ENCODE measurements at places on chromosomes 2 and 18.
A peak's percentile ranks its signal among the peaks of the same experiment; 100 is the strongest.

GRCh38 chr2:44286119-44286883 is 11.0 kb downstream of the SLC3A1 start:
- DNase-seq: no peak

DNA sequence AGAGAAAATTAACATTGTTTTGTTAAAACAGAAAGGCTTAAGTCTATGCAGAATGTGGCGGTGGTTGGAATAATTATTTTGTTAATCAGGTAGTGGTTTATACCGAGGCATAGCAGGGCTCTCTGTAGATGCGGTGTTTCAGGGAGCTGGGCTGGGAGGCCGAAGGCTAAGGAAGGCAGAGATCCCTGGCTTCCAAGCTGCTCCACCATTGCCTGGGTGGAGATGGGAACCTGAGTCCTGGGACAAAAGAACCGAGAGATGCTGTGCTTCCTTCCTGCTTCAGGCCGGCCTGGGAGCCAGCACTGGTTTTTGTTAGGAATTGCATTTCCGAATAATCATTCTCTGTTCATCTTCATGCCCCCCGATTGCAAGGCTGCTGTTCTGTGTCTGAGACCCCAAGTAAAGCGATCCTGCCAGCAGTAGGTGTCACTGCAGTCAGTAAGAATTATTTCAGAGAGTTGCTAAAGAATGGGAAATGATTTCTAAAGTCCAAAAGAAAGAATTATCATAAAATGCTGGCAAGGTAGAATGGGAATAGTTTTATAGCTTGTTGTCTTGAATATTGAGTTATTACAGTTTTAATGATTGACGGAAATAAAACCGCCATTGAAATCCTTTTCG is 824.9 kb downstream of the GALR1 start:
- DNase-seq: no peak

- no peak for DNase-seq
Observed at GRCh38 chr18:9097349-9097748, 5.2 kb upstream of the NDUFV2 start.

DNA sequence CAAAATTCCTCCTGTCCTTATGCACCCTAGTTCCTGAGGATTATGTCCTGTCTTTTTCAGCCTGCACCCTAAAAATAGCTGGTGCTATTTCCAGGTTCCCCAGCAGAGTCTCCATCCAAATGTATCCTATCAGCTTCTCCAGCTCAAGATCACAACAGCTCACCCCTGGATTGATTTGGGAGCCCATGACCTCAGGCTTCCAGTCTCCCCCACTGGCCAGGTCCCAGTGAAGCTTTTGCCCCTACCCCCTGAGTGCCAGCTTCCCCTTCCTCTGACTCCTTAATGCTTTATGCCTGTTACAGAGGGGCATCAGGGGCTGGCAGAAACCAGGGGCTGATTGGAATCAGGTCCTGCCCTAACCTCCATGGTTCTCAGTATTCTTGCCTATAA is 76.9 kb upstream of the DAPL1 start:
- no peak for DNase-seq

GRCh38 chr2:190677255-190677654 is 28.4 kb downstream of the NAB1 start:
- no peak for DNase-seq

DNA sequence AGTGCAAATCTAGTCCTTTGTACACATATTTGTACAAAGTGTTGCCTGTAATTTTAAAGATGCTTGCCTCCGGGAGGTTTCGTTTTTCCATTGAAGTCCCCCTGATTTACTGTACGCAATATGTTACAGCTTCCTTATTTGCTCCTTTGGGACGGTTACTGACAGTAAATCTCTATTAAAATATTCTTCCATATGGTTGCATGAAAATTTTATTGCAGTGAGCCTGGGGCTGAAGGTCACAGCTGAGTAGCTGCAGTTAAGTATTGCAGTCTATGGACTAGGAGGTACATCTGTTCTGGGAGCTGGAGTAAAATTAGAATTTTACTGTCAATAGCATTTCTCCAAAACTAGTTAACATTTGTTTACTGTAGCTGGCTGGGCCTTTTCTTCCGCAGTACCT is 119.2 kb downstream of the ETAA1 start:
- DNase-seq: no peak

DNA sequence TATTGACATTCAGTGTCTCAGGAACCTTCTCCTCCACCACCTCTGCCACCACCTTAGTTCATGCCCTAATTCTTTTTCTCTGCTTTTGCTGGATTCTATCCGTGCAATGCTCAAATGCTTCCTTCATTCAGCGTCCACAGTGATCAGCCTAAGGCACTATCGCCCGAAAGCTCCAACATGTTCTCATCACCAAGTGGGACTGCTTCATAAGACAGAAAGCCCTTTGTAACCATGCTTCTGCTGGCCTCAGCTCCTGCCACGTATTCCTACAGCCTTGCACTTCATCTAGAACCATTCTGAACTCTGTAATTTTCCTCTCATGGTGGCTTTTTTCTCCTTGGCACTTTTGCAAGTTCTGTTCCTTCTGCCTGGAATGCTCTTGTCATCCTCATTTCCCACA is 222.9 kb downstream of the HNMT start:
- no peak for DNase-seq

DNA sequence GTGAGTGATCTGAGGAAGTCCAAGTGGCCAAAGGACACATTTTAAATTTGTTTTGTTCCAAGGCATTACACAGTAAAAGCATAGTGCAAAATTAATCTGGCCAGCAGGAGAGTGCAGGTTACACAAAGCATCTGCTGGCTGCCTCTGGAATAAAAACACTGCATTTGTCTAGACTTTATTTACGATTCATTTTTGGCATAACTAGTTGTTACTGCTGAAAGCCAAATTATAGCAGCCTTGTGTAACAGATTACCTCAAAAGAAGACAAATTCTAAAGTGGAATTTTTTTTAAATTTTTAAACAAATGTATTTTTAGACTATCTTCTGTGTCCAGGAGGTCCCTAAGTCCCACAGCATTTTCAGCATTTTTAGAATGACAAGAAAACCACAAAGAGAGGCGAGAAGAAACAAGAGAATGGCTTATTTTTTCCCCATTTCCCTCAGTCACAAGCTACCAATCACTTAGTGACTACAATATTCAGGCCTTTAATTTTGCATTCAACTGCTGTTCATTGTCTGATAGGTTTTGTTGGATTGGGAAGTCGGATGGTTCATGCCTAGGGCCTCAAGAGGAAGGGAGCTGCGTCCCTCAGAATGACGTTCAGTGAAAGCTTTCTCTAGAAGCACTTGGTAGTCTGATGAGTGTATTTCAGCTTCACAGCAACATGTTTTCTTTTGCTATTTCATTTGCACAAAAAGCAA is 46.0 kb downstream of the TMEFF2 start:
- DNase-seq: no peak

DNA sequence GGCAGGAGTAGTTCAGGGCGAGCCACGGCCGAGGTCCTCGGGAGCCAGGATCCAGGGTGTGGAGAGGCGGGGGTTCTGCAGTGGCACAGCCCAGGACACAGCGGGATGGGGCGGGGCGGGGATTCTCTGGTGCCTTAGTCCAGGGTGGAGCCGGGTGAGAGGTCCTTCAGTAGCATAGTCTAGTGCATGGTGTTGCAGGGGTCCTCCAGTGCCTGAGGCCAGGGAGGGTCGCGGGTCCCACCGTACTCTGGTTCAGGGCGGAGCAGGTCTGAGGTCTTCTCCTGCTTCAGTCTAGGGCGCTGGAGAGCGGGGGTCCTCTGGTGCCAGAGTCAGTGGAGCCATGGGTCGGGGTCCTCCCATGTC is 131.1 kb downstream of the CCDC74A start:
- DNase-seq: peak; percentile 66

DNA sequence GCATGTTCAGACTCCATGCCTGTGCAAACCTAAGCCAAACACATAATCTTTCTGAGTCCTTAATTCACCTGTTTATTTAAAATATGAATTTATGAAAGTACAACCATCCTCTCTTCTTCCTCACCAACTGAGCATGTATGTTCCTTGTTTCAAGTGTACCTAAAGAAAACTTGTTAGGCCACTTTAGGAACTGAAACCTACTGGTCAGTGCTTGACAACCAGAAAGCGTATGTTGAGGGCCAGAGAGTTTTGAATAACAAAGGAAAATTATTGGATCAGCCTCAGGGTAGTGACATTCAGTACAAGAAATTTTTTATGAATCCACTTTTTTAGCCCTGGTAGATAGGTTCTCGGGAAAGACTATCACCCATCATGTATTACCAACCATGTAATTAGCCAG is 847.6 kb upstream of the CELF4 start:
- DNase-seq: no peak

DNA sequence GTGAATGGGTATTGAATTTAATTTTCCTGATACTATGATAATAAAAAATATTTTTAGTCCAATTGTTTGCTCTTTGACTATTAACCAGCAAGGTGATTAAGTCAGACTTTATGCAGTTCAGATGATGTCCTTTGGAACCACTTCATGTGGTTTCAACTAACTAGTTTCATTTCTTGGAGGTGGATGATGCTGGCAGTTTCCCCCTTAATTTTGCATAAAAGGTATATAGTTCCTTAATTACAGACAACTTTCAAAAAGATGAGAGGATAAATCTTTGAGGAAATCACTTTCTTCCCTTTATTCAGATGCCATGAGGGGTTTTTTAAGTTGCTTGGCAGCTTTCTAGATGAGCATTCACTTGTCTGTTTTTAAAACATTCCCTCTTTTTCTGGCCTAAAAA is 223.1 kb downstream of the PHLPP1 start:
- DNase-seq: no peak

GRCh38 chr2:147227313-147227712 is 617.5 kb upstream of the ACVR2A start:
- DNase-seq: no peak

DNA sequence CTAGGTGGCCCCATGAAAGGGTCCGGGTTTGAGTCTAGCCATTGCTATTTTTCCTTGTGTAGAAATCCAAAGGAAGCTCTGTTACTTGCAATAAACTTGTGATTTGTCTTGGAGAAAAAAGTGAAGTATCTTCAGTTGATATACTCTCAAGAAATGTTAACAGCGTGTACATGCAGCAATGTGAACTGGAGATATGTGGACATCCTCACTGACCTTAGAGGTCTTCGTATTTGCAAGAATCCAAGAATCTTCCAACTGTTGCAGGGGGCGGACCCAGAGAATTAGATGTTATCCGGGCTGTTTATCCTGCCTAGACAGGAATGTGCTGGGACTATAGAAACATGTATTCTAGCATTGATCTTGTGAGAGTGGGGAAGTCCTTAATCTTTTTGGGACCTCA is 187.6 kb downstream of the KCNS3 start:
- DNase-seq: no peak

DNA sequence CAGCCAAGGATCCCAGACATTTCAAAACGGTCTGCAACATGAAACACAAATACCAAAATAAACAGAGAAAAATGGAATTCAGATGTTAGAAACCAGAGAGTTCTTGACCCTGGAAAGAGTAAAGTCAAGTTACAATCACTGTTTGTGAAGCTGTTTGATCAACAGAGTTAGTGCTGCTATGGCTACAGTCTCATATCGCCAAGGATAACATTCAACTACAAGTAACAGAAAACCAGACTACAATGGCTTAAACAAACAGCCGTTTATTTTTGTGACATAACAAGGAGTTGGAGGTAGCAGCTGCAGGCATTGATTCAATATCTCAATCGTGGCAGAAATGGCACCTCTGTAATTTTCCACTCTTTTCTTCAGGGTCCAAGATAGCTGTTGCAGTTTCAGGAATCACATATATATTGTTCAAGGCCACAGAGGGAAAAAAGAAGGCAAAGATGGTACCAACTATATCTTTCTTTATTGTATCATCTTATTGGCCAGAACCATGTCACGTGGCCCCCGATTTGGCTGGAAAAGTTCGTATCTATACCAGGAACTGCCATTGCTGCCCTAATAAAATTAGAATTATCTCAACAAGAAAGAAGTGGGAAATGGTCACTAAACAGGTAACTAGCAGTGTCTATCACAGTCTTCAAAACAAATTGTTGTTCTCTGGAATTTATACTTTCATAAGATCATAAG is 17.7 kb upstream of the HNRNPLL start:
- no peak for DNase-seq

- DNase-seq: no peak
Observed at GRCh38 chr2:43001055-43001378, 208.6 kb upstream of the HAAO start.

DNA sequence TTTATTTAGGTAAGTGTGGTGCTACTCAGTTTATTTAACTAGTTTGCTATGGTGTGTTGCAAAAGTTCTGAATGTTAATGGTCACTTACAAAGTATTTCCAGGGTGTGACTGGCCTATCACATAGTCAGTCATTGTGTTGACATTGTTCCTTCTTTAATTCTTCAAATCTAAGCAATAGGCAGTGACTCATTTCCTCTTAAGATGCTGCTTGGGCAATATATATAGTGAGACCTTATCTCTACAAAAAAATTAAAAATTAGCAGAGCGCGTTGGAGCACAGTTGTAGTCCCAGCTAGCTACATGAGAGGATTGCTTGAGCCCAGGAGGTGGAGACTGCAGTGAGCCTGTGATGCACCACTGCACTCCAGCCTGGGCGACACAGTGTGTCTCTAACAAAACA is 5.8 kb upstream of the CCDC88A start:
- DNase-seq: peak; percentile 34

DNA sequence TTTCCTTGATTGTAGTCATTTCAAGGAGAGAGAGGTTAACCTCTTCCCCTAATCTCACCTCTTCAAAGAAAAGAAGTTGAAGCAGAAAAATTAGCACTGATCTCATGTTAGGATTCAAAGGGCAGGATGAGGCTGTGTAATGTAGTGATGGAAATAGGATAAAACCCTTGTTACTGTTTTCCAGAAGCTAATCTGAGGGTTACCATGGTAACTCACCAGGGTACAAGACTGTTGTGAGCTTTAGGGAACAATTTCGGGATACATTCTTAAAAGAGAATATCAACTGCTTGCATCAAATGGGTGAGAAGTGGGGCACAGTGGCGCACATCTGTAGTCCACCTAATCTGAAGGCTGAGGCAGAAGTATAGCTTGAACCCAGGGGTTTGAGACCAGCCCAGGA is 64.9 kb upstream of the SLC39A10 start:
- DNase-seq: no peak

DNA sequence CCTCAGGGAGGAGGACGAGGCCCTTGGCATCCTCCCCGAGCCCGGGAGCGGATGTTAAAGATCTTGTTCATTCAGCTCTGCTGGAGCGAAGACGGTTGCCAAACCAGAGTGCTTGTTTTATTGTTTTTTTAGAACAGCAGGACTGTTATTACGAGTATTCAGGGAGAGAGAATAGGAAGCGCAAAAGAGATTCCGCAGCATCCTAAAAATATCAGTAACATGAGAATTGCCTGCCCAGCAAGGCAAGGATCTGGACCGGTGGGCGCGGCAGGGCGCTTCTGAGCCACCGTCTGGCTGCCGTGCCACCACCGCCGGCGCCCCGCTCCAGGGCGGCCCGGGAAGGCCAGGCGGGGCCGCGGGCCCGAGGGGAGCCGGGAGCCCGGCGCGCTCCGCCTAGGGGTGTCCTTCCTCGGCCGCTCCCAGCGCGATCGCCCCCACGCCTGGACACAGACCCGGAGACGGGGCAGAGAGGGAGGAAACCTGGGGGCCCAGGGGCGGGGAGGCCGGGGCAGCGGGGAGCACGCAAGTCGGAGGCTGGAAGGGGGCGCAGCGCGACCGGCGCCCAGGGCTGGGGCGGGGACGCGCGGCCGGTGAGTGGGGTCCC is 843 bp downstream of the CYS1 start:
- peak; percentile 88 for DNase-seq

GRCh38 chr18:5103693-5104092 is 93.4 kb downstream of the AKAIN1 start:
- DNase-seq: no peak

GRCh38 chr2:31404827-31405226 is 9.7 kb downstream of the XDH start:
- DNase-seq: no peak
